Activated CD4-positive, CD25-positive, alpha-beta regulatory T cell (primary cell): ENCODE measurements at places on chromosomes 12 and 14.
A peak's percentile ranks its signal among the peaks of the same experiment; 100 is the strongest.

GRCh38 chr12:56007564-56008559 is 10.8 kb downstream of the SUOX start:
- peak; percentile 55 for DNase-seq

- no peak for DNase-seq
These were observed 408.3 kb downstream of the AACS start for GRCh38 chr12:125473501-125473900.

GRCh38 chr14:95490727-95491451 is 25.6 kb downstream of the SYNE3 start:
- DNase-seq, result no peak

- DNase-seq, result no peak
These were observed 1035.9 kb downstream of the TRHDE start for GRCh38 chr12:73308079-73308478.

- no peak for DNase-seq
These were observed 440.7 kb downstream of the CCER1 start for GRCh38 chr12:90514325-90514724.
